Astrocyte (in vitro differentiated cells and primary cell): ENCODE measurements at places on chromosomes 3 and 15. TPM values are rescaled to one million over a fixed set of nuclear protein-coding genes. Genes with fewer than 3 reads are reported as not detected.

- peaks cover 53% of the 10 kb centered on the region for H3K36me3 ChIP-seq
- no peak overlapping the region for H3K4me3 ChIP-seq
- H3K27me3 ChIP-seq = no peaks in the 10 kb centered on the region
- no peak overlapping the region for H3K27ac ChIP-seq
Observed at GRCh38 chr3:37324131-37324530, 149.7 kb upstream of the LRRFIP2 start.

- no peak overlapping the region for H3K4me3 ChIP-seq
- no peaks in the 10 kb centered on the region for H3K4me1 ChIP-seq
- H3K27ac ChIP-seq = no peak overlapping the region
- no peaks in the 10 kb centered on the region for H3K36me3 ChIP-seq
Observed at GRCh38 chr3:2968475-2968874, 141.7 kb downstream of the IL5RA start.

The CRYGS gene
- 1.3 and 2.1 TPM in 2 replicates for total RNA-seq

The CLRN1 gene
- total RNA-seq = not detected in 2 replicates

The ROPN1 gene
- not detected in 2 replicates for total RNA-seq
